ENCODE measurements at places on chromosomes 6 and 20.

DNA sequence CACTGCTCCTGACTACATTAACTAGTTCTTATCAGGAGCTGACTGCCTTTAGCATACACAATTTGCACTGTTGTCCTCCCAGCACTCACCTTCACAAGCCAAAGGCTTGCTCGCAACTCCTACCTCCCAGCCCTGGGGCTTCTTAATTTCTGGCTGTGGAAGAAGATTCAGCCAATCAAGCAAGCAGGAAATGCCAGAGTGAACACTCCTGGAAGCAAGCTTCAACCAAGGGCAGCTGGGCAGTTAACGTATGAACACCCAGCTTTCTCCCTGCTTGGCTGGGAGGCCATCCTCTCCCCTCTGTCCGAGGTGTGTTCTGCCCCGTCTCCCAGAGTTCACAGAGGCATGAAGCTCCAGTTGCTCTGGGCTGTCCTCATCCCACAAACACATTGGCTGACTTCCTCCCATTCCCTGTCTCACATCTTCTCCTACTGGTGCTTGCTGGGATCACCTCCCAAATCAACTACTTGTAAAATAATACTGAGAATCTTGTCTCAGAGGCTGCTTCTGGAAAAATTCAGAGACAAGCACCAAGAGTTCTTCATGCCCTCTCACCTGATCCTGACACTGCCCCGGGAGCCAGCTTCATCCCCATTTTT lies 15.3 kb upstream of the SRSF6 start:
- no peak for DNase-seq

GRCh38 chr6:17392978-17393891 lies at the start of gene CAP2:
TSS of gene CAP2 (plus strand) at chr6:17393595. CDS start at chr6:17421556, 27,961 bp downstream.
- no peak for DNase-seq

- no peak for DNase-seq
Observed at GRCh38 chr20:51594236-51595057, 51.9 kb upstream of the NFATC2 start.

- no peak for DNase-seq
Observed at GRCh38 chr6:35083507-35083906, 57.6 kb downstream of the TCP11 start.

- no peak for DNase-seq
Observed at GRCh38 chr20:45206725-45207124, at the start of gene SEMG1. TSS of gene SEMG1 (plus strand) at chr20:45207033. CDS start at chr20:45207054, 21 bp downstream.

DNA sequence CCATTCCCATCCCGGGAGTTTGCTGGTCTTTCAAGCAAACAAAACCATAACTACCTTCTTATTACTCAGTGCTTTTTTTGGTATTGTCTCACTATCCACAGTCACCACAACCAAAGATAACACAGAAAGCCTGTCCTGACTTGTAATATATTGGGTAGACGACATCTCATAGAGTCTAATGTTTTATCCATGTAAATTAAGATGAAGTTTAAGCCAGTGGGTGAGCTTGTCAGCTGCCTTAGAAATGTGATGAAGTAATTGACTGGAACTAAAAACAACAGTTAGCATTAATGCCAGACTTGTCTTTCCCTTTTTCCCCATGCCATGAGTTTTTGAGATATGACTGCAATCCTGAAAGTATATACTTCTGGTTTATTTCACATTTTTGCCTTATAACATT lies 282.7 kb upstream of the PRDM1 start:
- DNase-seq, result no peak

DNA sequence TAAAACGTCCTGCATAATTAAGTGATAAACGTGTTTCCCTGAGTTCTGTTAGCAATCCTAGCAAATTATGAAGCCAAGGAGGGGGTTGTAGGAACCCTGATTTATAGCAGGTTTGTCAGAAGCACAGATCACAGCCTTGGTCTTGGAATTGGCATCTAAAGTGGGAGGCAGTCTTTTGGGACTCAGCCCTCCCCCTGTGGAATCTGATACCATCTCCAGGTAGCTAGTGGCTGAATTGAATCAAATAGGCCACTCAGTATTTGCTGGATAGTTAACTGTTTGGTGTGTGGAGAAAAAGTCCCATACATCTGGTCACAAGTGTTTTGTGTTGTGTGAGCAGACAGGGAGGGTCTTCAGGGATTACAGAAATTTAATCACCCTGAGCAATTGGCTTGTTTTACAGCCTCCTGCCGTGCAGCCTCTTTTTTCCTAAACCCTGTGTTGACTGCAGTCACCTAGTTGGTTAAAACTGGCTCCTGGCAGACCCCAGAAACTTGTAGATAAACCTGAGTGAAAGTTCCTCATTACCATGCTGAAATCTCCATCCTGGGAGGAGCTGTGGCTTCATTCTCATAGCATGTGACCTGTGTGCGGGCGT lies 19.0 kb upstream of the KIFC1 start:
- DNase-seq, result no peak

GRCh38 chr6:113853252-113853651 lies 3.9 kb upstream of the MARCKS start:
- DNase-seq, result no peak

Measured in GM18507 (cell line).